ENCODE measurements at places on chromosomes 1 and 21.
A peak's percentile ranks its signal among the peaks of the same experiment; 100 is the strongest.

DNA sequence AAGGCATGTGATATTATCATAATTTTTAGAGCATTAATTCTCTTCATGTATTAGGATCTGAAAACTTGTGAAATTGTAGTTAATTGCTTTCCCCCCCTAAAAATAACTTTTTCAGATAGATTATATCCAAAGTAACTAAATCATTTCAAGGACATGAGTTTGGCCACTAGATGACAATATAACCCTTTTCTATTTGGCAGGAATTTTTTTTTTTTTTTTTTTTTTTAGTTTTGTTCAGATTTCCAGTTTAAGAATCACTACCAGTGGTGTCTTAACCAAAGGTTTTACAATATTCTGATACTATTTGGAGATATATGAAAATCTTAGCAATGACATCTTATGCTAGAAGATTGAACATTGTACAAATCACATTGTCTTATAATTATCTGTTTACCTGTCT is 370.8 kb downstream of the AMY1C start:
- no peak for DNase-seq

DNA sequence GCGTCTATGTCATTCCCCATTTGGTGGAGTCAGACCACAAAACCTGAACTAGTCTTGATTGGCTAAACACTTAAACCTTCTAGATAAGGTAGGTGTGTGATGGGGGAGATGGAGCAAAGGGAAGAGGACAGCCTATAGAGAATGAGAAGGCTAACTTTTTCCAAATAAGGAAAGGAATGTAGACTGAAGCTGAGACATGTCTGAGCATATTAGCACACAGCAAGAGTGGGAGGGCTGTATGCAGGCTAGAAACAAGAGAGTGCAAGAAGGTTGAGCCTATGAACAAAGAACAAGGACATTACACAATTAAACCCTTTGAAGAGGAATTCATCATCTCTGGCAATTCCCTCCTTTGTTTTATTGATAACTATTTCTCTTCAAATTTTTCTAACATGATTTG is 89.2 kb upstream of the OLFM3 start:
- no peak for DNase-seq

DNA sequence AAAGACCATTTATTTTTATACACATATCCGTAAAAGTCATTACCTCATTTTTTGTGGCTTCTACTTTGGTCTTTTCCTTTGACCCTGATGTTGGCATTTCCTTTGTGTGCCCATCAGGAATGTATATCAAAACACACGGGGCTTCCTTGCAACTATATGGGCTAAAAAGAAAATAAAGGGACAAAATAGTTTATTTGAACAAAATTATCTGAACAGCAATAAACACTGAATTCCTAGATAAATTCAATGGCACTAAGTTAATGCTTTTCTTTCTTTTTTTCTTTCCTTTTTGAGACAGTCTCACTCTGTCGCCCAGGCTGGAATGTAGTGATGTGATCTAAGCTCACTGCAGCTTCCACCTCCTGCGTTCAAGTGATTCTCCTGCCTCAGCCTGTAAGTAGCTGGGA is 45.2 kb downstream of the EPRS1 start:
- no peak for DNase-seq

GRCh38 chr1:17831597-17831996 is 76.5 kb downstream of the ACTL8 start:
- no peak for DNase-seq

GRCh38 chr1:106254748-106255147 is 801.7 kb upstream of the PRMT6 start:
- DNase-seq = no peak

DNA sequence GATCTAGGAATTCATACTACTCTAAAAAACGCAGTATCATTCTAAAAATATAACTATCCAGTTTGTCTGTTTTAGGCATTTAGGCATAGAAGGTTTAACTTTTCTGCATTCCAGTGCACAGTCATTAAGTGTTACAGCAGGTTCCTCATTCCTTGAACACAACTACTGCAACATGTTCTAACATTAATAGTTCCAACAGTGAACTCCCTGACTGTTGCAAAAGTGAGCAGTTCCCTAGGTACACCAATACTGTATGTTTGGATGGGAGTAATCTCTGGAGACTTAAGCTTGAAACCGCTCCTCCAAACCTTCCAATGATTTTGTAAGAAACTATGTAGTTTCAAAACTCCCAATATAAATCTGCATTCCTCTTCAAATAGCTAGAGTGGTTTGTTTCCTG is 46.2 kb downstream of the UCHL5 start:
- no peak for DNase-seq

DNA sequence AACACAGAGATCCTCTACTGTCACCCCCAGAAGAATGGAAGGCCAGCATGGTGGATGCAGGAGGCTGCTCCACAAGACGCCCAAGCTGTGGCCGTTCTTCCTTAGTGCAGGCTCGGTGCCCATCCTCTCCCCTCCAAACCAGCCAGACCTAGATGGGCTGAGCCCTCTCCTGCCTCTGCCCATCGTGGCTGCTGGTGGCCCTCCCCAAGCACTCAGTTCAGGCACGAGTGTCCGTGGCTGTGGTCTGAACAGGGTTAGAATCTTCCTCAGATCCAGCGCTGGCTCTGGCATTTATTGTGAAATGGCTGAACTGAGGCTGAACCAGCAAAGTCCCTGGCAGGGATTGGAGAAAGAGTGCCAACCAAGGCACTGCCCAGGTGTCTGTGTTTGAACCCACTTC is 59.5 kb downstream of the TRIM11 start:
- no peak for DNase-seq

DNA sequence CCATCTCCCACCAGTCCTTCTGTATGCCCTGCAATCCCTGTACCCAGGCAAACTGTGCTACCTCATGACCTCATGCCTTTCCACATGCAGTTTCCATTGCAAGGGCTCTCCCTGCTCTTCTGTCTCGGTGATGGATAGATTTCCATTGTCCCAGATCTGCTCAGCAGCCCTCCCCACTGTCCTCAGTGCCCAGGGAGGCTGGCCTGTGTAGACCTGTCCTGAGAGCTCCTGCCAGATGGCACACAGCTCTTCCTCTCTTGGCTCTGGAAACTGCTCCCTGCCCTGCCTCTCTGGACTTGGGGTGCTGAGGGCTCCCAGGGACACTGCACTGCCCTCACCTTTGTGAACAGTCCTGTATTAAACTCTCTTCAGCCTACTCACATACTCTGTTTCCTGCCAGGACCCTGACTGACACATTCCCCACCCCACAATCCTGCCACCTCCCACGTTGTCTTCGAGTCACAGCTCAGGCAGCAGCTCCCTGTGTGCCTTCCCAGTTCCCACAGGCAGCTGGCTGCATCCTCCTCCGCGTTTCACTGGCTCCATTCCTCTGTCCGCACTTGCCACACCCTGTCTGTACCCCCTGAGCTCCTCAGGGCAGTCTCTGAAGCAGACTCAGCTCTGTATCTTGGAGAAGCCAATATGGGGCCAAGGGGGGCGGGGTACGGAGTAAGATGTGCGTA is 57.0 kb downstream of the SPATA46 start:
- DNase-seq = no peak

- no peak for DNase-seq
Measured at GRCh38 chr1:247386687-247387086, 29.3 kb upstream of the NLRP3 start.

DNA sequence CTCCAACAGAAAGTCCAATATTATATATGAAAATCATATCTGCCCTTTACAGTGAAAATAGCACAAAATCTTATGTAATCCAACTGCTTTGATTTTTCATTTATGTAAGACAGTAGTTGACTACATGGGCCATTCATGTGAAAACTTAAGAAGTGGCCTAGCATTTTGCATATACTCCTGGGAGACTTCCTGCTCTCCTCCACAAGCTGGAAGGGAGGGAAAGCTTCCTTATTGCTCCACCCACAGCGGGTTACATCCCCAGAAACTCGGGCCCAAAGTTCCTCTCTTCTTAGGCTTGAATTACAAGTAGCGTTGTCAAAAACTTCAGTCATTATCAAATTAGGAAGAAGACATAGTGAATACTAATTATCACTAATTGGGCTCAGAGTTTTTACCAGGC is 29.2 kb downstream of the FYB2 start:
- no peak for DNase-seq

DNA sequence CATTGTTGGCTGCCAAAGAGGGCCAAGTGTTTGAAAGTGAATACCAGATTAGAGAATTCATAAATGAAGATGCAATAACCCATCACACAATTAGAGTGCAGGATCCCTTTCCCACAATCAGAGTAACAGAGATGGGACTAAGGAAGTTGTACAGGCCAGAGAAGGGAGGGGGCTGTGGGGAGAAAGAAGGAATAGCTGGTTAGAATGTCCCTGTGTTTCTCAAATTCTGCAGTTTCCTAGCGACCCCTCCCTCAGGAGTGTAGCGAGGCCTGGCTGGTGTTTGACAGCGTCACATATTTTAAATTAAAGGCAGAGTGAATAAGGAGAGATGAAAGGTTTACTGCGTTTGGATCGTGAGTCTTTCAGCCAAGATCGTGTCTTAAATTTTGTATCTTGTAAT is 58.1 kb downstream of the GALNT2 start:
- DNase-seq = no peak

GRCh38 chr21:33650929-33651509 is 8.7 kb downstream of the ITSN1 start:
- DNase-seq = no peak

GRCh38 chr1:151288502-151288901 is 6.4 kb downstream of the ZNF687 start:
- DNase-seq = no peak

DNA sequence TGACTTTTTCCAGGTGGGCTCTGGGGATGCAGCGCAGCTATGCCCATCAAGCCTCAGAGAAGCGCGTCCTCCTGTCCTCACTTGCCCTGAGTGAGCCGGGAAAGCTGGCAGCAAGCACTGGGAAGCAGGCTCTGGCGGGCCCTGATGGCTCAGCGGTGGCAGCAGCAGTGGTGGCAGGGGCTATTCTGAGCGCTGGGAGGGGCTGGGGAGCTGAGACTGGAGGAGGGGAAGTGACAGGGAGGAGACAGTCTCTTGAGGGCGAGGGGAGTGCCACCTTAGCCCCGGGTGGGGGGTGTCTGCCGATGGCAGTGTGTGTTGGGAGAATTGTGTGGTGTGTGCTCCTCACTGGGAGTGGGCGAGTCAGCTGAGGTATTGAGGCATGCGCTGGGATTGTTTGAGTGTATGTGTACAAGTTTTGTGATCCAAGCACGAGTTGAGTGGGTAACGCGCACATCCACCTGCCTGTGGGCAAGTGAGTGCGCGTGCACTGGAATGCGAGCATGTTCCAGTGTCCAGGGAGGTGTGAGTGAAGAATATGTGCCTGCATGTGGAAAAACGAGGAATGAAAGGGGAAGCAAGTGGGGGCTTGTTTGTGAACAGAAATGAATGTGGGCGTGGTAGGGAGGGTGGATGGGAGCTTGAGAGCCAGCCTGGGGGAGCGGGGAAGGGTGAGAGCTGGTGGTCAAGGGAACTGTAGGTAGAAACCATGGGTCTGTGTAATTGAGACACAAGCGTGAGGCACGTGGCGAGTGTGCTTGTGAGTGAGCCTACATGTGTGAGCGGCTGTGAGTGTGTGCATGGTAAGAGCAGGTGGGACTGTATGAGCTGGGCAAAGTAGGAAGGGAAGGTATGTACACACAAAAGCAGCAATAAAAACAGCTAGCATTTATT is 2.9 kb upstream of the FOXO6 start:
- no peak for DNase-seq

GRCh38 chr1:169109561-169110134 is 3.2 kb downstream of the ATP1B1 start:
- DNase-seq = no peak

GRCh38 chr1:10495475-10495817 is 20.7 kb downstream of the PEX14 start:
- DNase-seq = no peak

DNA sequence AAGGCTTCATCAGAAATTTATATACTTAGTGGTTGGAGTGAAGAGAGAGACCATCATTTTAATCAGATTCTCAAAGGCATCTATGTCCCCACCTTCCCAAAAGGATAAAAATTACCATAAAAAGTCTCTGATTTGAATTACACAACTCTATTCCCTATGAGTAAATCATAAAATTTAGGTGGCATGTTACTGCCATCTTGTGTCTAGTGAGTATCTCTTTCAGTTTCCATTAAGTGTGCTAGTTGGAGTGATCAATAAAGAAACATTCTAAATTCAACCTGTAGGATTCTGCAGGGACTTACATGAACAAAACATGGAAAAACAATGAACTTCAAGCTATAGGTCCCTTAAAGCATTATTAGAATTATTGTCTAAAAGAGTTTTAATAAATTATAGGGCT is 655.4 kb downstream of the LTN1 start:
- no peak for DNase-seq

DNA sequence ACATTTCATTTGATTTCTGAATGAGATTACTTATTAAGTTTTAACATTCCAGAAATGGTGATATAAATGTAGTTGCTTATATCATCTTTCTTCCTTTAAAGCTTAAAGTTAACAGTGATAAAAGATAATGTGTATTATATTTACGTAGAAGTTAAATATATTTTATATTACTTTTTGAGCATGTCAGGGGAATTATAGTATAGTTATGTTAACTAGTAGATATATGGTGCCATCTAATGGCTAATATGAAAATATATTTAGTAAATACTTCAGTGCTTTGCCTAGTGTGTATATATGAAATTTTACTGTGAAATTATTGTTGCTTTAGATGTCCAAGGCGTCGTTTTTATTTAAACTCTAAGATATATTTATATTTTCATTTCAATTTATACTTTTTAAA is 51.5 kb downstream of the SYT14 start:
- peak; percentile 10 for DNase-seq

GRCh38 chr1:201711811-201712210 is 117.1 kb upstream of the IPO9 start:
- DNase-seq = no peak

DNA sequence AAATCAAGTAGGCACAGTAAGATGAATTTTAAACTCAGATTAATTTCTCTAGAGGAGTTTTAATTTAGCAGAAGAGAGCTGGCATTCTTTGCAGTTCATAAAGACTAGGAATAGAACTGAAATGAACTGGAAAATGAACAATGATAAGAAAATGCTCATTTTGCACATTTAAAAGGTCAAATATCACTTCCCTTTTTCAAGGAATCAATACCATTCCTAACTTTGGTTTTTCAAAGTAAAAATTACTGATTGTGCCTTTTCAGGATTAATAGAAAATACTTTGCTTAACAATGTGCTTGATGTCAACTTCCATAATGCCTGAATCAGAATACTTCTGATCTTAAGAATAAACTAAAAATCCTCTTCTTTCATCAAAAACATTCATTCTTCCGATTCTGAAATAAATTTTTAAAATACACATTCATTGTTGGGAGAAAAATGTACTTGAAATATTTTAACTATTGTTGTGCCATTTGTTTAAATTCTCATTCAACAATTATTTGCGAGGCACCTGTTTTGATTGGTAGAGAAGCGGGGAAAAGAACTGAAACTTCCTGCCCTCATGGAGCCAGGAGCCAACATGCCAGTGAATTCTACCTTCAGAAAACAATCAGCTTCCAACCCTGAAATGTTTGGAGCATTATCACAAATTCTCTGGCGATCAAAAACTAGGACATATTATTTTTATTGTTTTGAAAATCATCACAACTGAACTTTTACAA is 2.1 kb downstream of the SCAF4 start:
- DNase-seq = no peak

Measured in GM20000 (cell line).